ENCODE measurements at places on chromosomes 4 and X. TPM values are rescaled to one million over a fixed set of nuclear protein-coding genes. Genes with fewer than 3 reads are reported as not detected.

- no peak for ATAC-seq
Observed at GRCh38 chr4:152459326-152459725, 76.6 kb downstream of the FBXW7 start.

The SSX4B gene
- total RNA-seq = not detected

DNA sequence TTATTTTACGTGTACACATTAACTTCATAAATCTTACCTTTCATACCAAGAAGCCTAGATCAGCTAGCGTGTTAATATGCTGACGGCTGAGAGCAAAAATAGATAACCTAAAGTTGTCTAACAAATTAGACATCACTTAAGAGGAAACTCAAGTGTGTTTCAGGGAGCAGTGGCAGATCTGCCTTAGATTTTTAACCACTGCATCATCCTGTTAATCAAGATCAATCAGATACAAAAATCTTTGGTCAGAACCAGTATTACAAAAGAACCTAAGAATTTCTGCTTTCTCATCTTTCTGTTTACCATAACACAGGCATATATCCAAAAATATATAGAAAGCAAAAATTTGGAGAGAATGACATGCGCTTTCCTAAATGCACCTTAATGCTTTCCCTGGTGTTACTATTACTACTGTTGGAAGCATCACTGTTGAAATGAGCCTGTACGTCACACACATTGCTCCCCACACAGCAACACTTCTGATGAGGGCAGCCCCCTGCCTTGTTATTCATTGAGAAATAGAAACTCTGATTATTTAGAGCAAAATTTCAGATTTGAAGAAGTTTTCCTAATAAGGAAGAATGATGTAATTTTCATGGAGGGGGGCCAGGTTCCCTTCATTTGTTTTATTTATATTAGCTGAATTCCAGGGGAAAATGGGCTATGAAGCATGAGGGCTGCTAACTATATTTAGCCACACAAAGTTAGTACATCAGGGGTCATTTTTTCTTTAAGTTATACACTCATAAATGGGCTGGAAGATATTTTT lies 152.3 kb downstream of the CBR4 start:
- ATAC-seq = no peak

The HHIP gene
- total RNA-seq = not detected

The CXCL11 gene
- total RNA-seq = 0.24 TPM

DNA sequence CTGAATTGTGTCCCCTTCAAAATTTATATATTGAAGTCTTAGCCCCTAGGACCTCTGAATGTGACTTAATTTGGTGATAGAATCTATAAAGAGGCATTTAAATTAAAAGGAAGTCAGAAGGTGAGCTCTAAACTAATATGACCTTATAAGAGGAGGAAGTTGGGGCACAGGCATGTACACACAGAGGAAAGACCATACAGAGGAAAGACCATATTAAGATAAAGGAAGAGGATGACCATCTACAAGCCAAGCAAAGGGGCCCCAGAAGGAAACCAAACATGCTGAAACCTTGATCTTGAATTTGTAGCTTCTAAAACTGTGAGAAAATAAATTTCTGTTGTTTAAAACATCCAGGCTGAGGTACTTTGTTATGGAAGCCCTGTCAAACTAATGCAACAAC lies 26.9 kb upstream of the CYBB start:
- ATAC-seq = no peak

The ZFP42 gene
- not detected for total RNA-seq

The TRMT44 gene
- total RNA-seq = 15.7 TPM

The LDB2 gene
- 4.9 TPM for total RNA-seq

DNA sequence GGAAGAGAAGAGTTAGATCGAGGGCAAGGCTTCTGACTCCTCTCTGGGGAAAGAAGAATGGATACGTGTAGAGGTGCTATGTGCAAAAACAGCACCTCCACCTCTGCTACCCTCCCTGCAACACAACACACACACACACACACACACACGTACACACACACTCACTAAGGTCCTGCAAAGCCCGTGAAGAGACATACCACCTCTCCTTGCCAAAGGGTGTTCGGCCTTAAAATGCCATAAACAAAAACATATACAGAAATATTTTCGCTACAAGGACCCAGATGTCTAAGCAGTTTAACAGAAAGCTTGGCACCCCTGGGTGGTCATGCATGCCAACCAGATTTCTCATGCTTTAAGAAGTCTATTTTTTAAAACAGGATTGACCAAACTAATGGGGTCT lies 1.5 kb downstream of the TIFA start:
- ATAC-seq = no peak

The TFE3 gene
- total RNA-seq = 20.2 TPM

DNA sequence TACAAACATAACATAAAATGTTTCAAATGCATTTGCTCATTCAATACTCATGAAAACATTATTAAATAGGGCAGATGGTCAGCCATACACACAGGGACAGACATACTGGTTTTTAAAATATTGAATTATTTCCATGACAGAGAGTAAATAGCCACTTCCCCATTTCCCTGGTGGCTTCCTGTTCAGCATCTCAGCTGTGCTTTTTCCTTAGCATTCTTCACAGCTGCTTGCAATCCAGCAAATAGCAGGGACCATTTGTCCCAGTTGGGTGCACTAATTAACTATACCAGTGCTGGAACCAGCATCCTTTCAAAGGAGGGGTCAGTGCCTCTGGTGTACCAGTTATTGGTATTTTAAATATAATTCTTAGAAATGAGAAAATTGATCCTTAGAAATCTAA lies 964.7 kb downstream of the RAB28 start:
- ATAC-seq = no peak

The RHOH gene
- total RNA-seq = 1.2 TPM

DNA sequence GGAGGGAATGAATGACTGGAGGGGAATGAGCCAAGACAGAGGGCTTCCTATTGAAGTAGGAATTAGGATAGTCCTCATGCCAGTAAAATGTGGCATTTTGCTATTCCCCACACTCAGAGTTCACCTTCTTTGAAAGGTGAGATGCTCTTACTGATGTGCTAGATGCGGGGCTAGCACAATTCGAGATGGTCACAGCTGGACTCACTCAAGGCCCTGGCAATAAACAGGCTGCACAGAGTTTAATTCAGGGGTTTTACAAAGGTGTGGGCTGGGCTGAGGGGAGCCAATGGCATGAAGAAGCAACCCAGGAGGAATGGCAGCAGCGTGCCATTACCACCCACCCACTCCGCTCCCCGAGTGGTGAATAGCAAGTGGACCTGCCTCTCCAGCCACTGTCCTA lies 55.1 kb downstream of the ENPP6 start:
- ATAC-seq = no peak

GRCh38 chrX:11272863-11273262 lies 20.4 kb upstream of the AMELX start:
- no peak for ATAC-seq

- no peak for ATAC-seq
Observed at GRCh38 chr4:97910005-97910404, 233.3 kb downstream of the STPG2 start.

DNA sequence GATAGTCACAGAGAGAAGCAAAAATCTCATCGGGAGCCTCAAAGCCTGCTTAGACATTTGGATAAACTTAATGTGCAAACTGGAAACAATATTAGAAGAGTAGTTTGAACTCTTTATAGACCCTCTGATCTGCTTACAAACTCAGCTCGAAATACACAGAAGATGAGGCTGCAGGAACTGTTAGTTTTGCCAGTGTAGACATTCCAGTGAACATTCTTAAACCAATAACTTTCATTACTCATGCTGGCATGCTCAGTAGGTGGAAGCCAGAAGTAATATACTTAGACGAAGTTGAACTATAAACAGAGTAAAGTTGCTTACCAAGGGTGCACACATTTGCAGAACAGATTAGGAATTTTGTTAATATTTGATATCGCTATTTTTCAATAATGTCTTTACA lies 303.5 kb downstream of the ANKRD50 start:
- no peak for ATAC-seq

The HS3ST1 gene
- 18.7 TPM for total RNA-seq

DNA sequence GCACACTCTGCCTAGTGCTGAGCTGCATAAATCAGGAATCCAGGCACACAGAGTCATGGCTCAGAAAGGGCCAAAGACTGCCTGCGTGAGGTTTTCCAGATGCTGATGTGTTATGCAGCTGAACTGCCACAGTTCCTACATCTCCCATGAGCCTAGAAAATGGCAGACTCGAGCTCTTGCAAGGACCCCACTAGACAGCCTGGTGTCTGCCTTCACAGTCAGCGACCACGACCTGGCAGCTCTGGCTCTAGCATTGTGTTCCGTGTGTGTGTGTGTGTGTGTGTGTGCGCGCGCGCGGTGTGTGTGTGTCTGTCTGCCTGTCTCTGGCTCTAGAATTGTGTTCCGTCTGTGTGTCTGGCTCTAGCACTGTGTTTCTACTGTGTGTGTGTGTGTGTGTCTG lies 203.6 kb upstream of the AGTR2 start:
- ATAC-seq = no peak

The PF4V1 gene
- total RNA-seq = not detected

GRCh38 chr4:120435179-120435578 lies 368.5 kb upstream of the MAD2L1 start:
- no peak for ATAC-seq

- no peak for ATAC-seq
Observed at GRCh38 chr4:913280-913618, 18.9 kb downstream of the GAK start.

DNA sequence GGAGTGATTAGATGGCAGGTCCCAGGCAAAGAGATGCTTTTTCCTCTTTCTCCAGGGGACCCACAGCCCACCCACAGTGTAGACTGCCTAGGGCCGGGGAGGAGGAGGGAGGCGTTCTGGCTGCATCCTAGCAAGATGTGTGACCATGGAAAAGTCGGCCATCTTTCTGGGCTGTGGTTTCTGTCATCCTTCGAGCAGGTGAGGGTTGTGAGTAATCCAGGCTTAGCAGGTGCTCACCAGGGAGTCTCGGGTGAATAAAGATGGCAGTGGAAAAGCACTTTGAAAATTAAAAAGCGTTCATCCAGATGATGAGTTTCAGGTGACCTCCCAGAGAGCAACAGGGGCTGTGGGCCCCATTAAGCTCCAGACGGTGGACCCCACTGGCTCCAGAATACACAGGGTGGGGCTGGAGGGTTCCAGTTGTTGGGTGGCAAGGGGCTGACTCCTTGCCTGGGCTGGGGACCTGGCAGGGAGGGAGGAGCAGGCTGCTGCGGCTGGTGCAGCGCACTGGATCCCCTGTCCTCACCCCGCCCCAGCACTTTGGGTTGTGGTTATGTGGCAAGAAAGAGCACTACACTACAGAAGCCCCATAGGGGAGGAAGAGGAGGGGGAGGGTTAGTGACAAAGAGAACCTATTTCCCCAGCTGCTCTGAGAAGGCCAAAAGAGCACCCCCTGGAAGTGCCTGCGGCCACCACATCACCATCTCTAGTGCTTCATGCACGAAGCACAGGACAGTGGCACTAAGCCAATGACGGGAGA lies 23.7 kb downstream of the ELF4 start:
- ATAC-seq = peak; percentile 36

- ATAC-seq = peak; percentile 68
Observed at GRCh38 chrX:128518508-128518907, 466.3 kb upstream of the ACTRT1 start.

GRCh38 chr4:18082236-18082635 lies 60.7 kb upstream of the LCORL start:
- ATAC-seq = peak; percentile 96

The FHDC1 gene
- total RNA-seq = 5.9 TPM

The CABS1 gene
- total RNA-seq = not detected

Data from esophagus mucosa (tissue), 1 donor.